ENCODE measurements at places on chromosomes 3 and 15.

- no peak for DNase-seq
These were observed 57.9 kb downstream of the B3GNT5 start for GRCh38 chr3:183310936-183311335.

GRCh38 chr15:61044723-61045122 is 184.4 kb downstream of the RORA start:
- no peak for DNase-seq

GRCh38 chr15:30953731-30954378 is 37.6 kb downstream of the MTMR10 start:
- peak; percentile 35 for DNase-seq

DNA sequence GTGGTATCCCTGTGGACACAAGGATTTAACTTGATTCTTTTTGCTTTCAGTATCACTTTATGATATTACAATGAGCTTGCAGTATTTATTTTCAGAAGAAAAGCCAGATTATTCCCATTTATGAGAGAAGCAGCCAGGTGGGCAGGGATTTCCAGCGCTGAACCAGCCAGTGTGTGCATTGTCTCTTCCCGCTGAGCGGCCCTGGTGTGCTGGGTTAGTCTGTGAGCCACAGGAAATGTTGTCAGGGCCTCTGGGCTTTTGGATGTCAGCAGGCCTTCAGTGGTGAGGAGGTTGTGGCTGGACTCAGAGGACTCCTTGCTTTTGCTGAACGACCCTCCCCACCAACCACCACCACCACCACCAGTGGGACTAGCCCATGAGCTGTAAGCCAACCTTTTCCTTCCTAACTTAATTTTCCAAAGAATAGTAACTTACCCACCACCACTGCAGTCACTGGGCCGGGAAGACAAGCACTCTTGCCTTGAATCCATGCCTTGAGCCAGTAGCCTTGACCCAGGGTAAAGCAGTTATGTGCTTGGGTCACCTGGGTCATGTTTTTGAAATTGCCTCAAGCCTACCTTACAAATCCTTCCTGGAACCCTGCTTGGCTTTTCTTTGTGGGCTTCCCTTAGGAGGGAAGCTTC is 33.1 kb downstream of the FLNB start:
- no peak for DNase-seq

DNA sequence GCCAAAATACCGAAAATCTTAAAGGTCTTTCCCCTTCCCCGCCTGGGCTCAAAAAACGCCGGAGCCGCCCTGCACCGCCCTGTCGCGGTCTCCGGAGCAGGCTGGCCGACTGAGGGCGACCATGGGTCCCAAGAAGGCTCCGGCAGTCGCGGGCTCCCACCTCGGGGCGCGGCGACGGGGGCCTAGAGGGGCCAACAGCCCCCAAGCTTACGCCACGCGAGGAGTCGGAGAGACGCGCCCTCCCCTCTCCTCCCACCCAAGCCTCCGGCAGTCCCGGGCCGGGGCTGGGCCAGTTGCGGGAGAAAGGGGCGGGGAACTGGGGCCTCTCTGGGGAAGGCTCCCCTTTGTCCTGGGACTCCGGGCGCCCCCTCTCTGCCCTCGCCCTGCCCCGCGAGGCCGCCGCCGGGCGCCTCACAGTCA is 69.2 kb downstream of the GOLGA8B start:
- peak; percentile 18 for DNase-seq
